ENCODE measurements at places on chromosomes 4 and X. TPM values are rescaled to one million over a fixed set of nuclear protein-coding genes. Genes with fewer than 3 reads are reported as not detected.

- no peak for DNase-seq
- no peaks in the 10 kb centered on the region for H3K4me1 ChIP-seq
- no peaks in the 10 kb centered on the region for H3K27me3 ChIP-seq
- H3K27ac ChIP-seq: no peak overlapping the region
- no peaks in the 10 kb centered on the region for H3K36me3 ChIP-seq
These were observed 121.6 kb upstream of the IGFBP7 start for GRCh38 chr4:57231781-57232180.

The TMPRSS11B gene
- total RNA-seq: not detected

GRCh38 chrX:73615022-73615421 lies 52.0 kb downstream of the CHIC1 start:
- DNase-seq: no peak
- no peaks in the 10 kb centered on the region for H3K36me3 ChIP-seq
- H3K27me3 ChIP-seq: no peaks in the 10 kb centered on the region
- H3K4me1 ChIP-seq: no peaks in the 10 kb centered on the region

The ADH7 gene
- not detected for total RNA-seq

- peaks cover 28% of the 10 kb centered on the region for H3K4me1 ChIP-seq
- H3K27ac ChIP-seq: peak overlapping the region; percentile 82
- DNase-seq: peak; percentile 27
- H3K4me3 ChIP-seq: peak overlapping the region; percentile 70
These were observed 13.0 kb upstream of the TMEM156 start for GRCh38 chr4:39044956-39045826.

DNA sequence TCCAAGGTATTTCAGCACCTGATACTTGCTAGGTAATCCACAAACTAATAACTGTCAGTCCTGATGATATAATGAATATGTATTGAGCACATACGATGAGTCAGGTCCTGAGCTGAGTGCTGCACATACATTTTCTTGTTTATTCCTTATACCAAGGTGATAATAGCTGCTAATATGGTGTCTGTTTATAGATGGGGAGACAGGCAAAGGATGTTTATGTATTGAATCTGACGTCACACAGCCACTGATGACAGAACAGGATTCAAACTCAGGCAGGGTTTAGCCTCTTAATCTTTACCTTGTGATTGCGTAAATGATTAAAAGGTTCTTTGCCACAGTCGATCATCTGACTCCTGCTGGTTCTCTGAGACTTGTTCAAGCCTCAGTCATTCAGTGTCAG lies 609.9 kb upstream of the CPEB2 start:
- H3K4me3 ChIP-seq: no peak overlapping the region
- no peak for DNase-seq
- H3K4me1 ChIP-seq: no peaks in the 10 kb centered on the region
- H3K27ac ChIP-seq: no peak overlapping the region
- H3K36me3 ChIP-seq: no peaks in the 10 kb centered on the region

GRCh38 chrX:131316260-131316659 lies 27.2 kb upstream of the IGSF1 start:
- no peaks in the 10 kb centered on the region for H3K4me1 ChIP-seq
- H3K27me3 ChIP-seq: no peaks in the 10 kb centered on the region
- no peak for DNase-seq
- H3K4me3 ChIP-seq: no peak overlapping the region
- no peaks in the 10 kb centered on the region for H3K36me3 ChIP-seq
- H3K27ac ChIP-seq: no peak overlapping the region

The KCND1 gene
- 2.3 TPM for total RNA-seq

The ATP2B3 gene
- not detected for total RNA-seq

DNA sequence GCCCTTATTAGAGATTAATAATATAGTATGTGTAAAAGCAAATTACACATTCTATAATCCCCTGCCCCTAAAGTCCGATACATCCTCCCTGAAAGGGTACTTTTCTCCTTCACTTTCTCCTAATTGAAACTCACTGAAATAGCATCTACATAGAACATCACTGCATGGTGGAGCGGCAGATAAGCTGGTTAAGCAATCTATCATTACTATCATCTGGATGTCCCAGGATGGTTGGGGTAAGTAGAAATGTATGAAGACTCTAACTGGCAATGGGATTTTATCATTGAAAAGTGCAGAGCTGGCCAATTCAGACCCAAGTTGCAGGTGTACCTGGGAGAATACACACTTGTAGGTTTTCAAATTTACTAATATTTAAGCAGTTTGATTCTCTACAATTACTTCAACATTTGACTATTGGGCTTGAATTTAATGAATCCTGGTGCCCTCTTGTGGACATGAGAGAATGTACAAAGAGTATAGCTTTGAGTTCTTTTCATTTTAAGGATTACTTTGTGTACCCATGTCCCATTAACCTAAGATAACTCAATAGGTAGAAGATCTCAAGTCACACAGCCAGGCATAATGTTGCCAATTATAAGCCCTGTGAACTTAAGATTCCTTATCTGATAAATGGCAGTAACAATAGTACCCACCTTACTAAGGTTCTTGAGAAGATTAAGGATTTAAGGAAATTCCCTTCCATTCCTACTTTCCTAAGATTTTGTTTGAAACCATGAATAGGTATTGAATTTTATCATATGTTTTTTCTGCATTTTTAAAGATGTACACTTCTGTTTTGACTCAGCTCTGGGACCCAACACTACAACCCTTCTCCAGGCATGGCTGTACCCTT lies 69.8 kb downstream of the SHROOM3 start:
- H3K4me1 ChIP-seq: no peaks in the 10 kb centered on the region
- H3K27ac ChIP-seq: no peak overlapping the region
- H3K36me3 ChIP-seq: no peaks in the 10 kb centered on the region

GRCh38 chrX:42755815-42756214 lies 22.1 kb downstream of the PPP1R2C start:
- no peaks in the 10 kb centered on the region for H3K27me3 ChIP-seq
- H3K4me3 ChIP-seq: no peak overlapping the region
- H3K36me3 ChIP-seq: no peaks in the 10 kb centered on the region
- no peaks in the 10 kb centered on the region for H3K4me1 ChIP-seq
- H3K27ac ChIP-seq: no peak overlapping the region
- DNase-seq: no peak

The MSANTD1 gene
- 2.7 TPM for total RNA-seq

The EGF gene
- not detected for total RNA-seq
